ENCODE measurements at places on chromosomes 3 and 15.

GRCh38 chr3:141619450-141619849 is 118.6 kb upstream of the RNF7 start:
- no peak for DNase-seq

DNA sequence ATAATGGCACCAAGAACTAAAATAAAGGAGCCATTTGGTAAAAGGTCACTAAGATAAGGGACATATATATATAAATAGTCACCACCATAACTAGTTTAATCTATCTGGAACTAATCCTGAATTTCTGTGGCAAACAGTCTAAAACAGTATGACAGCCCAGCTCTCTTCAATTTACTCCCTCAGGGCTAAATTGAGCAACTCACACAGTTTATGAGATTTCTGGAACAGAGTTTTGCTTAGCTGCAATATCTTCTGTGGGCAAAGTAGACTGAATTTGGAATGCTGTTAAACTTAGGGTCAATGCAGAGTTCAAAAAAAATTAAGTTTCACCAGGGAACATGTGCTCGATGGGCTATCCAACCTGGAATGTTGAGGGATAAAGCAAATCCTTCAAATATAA is 70.1 kb upstream of the VEPH1 start:
- DNase-seq, result no peak

- no peak for DNase-seq
These were observed 1539.9 kb downstream of the SI start for GRCh38 chr3:163538387-163538786.

DNA sequence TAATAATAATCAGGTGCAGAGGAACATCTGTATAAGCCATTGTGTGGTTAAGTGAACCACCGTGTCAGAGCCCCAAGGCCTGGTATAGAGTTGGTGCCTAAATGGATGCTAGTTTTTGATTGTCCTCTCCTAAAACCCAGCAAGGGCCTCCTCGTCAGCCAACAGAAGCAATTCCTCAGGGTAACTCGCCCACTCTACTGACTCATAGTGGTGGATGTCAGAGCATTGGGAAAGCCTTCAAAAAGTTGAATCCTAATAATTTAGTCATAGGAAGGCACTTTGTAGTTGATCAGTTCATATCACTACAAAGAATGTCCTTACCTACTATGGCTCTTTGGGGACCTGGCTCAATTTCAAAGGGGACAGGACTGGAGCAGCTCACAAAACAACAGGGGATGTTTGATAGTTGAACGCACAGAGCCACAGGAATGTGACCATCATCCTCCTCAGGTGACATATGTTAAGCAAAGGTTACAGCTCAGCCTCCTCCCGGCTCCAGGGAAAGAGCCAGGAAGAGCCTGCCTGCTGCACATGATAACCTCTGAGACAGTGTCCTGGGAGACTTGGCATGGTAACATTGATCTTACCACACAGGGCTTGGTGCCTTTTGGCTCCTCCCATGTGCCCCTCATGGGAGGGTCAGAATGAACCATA is 338.7 kb downstream of the CLSTN2 start:
- no peak for DNase-seq

GRCh38 chr3:69767571-69767970 is 28.3 kb downstream of the MITF start:
- no peak for DNase-seq

- DNase-seq, result no peak
These were observed 19.5 kb downstream of the GMPS start for GRCh38 chr3:155889952-155890351.
